ENCODE measurements at places on chromosomes 4 and X.

DNA sequence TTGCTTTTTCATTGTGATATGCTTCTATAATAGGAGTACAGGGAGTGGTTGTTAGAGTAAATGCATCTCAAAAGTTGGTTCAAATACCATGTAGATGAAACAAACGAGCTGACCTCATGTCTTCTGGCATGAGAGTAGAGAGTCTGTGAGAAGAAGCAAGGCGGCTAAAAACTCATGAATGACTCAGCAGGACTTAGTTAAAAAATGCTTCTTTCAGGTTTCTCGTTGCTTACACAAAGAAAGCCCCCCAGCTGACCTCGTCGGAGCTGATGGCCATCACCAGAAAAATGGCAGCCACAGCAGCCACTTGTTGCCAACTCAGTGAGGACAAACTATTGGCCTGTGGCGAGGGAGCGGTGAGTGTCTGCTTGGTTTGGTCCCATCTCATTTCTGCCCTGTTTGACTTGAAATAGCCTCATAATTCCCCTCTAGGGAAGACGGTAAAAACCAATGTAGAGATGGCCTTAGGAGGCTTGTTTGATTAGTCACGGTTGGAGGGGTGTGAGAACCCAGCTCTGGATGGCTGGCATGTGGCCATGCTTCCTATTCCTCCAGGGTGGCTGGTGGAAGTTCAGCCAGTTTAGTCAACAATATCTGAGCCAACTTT, 14.5 kb downstream of the AFP start:
- DNase-seq: no peak

DNA sequence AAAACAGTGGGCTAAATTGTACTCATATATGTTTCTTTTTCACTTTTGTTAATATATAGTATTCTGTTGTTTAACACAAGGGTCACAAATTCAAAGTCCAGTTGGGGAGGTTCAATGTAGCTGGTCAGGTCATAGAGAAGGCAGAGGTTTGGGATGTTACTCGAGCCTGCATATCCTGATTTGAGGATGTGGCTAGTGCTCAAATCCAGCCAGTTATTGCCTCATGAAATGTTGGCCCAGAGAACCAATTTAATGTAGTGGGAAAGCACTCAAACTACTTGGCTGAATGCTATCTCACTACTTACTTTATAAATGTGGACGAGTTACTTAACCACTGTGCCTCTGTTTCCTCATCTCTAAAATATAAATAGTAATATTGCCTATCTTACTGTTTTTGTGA, 12.5 kb downstream of the USO1 start:
- no peak for DNase-seq

DNA sequence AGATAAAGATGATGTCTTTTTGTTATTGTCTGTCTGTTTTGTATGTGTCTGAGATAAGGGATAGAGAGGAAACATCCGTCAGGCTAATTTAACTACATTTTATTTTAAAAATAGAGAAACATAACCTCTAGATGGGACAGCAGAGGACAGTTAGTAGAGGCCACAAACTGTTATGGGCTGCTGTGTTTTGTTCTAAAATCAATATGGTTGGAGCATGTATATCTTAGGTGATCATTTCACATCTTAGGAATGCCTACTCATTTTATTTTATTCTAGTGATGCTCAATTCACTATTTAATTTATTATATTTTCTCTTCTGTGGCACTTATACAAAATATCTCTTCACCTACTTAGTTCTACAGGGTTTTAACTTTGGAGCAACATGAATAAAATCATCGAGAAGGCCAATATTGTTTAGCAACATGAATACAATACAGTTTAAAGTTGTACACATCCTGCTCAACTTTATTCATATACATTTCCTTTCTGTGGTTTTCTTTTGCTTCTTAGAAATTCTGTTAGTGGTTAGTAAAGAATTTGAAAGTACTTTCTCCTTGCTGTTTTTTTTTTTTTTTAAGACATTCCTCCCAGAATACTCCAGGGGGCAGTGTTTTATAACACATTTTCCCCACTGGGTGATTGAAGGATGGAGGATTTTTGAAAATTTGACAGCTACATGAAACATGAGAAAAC, 392.9 kb downstream of the UNC5C start:
- no peak for DNase-seq

DNA sequence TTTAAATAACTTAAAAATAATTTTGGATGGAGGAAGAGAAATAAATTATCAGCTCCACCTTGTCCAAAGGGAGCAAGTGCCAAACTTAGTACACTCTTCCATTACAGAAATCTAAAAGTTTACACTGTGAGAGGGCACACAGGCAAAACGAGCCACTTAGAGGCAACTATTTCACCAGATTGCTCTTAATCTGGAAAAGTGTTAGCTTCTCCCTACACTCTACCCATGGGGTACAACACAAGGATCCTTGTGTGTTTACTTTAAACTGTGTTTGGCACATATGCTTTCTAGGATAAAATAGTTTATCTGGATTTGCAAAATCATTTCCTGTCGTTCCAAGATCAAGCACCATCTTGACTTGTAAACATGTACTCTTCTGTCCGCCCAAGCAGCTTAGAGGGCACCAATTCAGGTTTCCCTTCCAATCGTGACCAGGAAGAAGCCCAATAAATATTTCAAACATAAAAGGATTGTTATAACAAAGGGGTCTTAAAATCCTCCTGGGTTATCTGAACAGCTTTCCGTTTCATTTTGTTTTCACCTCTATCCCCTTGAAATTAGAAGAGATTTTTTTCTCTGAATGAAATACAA, 29.0 kb upstream of the KDR start:
- DNase-seq: no peak

DNA sequence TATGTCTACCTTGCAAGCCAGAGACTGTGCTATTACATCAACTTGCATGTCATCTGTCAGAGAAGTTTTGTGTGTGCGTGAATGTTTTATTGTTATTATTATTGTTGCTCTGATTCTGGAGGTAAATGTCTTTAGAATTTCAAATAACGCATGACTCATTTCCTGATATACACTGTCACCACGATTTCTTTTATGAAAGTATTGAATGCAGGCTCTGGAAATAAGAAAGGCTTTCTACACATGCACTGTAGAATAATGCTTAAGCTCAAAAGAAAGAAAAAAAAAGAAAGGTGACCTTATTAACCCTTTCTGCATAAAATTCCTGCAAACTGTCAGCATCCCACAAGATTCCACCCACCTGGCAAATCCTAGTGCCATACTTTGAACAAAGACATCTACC, 632.9 kb downstream of the ZNF674 start:
- no peak for DNase-seq

DNA sequence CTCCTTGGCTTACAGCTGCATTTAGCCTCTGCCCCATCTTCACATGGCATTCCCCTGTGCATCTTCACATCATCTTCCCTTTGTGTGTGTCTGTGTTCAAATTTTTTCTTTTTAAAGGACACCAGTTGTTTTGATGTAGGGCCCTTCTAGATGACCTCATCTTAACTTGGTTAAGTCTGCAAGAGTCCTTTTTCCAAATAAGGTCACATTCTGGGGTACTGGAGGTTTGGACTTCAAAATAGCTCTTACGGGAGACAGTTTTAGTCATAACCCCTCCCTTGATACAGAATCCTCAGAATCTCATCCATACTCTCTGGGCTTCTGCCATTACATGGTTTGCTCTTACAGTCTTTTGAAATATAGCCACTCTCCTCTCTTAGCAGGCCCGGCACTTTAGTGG, 231.5 kb upstream of the ATP6AP2 start:
- no peak for DNase-seq

GRCh38 chr4:89492581-89493071, 185.0 kb upstream of the GPRIN3 start:
- DNase-seq: no peak

GRCh38 chr4:116878280-116878679, 207.1 kb downstream of the TRAM1L1 start:
- no peak for DNase-seq

- no peak for DNase-seq
These were observed 234.3 kb downstream of the LAS1L start for GRCh38 chrX:65300104-65300809.

DNA sequence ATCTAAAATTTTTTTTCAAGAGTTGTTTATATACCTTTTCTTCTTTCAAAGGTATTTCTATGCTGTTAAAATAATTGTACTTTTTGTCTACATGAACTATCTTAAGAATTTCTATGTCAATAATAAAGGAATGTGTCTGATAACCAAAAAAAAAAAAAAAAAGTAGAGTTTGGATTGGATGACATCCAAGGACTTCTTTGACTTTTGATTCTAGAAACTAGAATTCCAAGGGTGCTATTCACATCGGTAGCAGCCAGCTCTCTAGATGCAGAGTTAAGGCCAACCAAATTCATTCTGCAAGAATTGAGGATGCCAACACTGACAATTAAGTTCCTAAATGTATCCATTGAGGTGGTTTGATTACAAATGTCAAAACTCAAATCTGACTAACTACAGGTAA, 42.0 kb upstream of the PRKG2 start:
- no peak for DNase-seq

GRCh38 chr4:187396106-187396505, 599.5 kb upstream of the ZFP42 start:
- no peak for DNase-seq

DNA sequence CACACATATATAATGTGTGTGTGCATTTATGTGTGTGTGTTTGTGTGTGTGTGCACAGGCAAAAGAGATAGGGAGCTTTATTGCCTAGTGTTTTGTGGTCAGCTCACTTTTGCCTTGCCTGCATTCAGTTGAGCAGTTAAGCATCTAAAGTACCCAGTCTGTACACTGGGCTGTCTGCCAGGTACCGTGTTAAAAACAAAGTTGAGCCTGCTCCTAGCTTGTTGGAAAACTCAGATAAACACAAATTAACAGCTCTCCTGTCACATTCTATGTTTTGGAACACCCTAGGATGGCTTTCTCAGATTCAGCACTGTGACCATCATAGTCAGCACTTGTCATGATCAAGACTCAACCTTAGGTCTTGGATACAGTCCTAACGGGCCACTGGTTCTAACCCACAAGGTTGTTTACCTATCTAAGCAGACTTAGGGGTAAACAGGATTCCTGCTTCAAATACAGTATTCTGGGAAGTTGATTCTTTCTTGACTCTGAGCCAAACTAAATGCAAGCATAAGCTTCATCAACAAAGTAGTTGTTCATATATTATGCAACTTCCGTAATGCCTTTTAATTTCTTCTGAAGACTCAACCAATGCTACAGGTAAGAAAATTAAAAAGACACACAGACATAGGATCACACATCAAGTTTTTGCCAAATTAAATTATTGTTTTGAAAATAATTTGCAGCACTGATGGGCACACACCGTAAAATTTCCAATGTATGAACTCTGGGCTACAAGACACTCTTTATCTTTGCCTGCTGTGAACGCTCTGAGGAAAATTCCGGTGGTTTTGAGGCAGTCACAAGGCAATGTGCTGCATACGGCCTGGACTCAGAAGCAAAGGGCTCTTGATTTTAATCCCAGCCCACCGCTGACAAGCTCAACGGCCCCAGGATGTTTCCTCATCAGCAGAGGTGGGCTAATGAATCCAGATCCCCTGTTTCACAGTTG, 11.3 kb upstream of the CD99 start:
- DNase-seq: no peak

DNA sequence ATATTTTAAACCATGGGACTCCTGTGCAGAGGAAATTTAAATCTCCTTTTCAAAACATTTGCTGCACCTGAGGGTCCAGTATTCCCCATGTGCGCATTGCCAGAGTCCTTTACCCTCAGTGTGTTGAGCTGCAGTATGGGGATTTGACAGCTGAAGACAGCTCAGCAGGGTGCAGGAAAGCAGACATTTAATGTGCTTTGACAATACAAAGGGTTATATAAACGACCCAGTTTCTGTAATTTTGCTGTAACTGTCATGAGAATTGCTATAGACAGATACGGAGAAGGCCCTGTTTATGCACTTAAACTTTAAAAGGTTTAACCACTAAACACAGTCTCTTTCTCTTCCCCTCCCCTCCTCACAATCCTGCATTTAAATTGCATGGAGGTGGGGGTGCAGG, 393.4 kb downstream of the MID1IP1 start:
- no peak for DNase-seq

DNA sequence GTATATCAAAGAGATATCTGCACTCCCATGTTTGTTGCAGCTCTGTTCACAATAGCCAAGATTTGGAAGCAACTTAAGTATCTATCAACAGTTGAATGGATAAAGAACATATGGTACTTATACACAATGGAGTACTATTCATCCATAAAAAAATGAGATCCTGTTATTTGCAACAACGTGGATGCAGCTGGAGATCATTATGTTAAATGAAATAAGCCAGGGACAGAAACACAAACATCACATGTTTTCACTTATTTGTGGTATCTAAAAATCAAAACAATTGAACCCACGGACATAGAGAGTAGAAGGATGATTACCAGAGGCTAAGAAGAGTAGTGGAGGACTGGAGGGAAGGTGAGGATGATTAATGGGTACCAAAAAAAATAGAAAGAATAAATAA, 14.2 kb downstream of the IQCM start:
- DNase-seq: no peak

DNA sequence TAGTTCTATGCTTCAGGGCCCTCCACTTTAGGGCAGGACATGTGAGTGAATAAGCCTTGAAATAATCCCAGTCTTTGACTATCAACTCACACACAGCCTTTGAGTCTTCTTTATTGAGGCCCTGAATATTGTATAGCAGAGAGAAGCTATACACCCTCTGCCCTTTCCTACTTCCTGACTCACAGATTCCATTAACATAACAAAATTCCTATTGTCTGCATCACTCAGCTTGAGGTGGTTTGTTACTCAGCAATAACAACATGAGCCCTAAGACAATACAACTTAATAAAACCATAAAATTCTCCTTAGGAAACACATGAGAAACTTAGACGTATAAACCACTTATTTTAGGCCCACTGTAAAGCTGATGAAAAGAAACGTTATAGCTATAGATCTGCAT, 680.3 kb upstream of the DIAPH2 start:
- no peak for DNase-seq

DNA sequence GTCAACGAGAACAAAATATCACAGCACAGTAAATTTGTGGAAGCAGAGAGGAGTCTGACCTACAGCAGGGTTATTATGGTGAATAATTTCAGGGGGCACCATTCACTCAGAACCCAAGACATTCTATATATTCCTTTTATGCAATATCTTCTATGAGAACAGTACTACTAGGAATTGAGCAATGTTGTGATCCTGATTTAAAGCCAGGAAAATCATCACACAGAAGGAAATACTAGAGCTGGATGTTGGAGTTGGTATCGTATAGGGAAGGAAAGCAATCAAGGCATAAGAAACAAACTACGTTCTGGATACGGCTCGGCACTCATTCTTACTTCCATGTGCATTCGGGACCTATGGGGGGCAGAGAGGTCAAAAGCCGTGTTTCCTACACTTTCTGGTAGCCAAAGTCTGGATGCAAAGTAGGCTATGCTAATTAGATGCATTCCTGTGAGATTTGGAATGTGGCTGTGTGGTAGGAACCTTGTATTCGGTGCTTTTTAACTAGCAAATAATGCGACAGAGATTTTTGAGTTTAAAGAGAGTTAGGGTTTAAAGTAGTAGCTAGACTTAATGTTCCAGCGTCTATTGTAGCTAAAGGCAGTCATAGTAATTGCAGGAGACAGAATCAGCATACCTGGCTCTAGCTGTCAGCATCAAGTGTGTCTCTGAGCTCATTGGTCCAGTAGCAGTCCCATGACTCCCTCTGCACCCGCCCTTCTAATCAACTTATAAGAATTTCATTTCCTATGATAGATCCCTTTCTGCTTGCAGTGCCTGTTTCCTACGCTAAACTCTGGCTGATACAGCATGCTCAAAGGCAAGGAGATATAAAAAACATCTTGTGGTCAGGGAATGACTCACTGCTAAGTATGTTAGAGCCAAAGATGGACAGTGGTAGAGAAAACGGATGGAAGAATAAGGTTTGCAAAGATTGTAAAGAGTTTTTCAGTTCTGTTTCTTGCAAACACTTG, 43.3 kb upstream of the PDGFC start:
- DNase-seq: no peak
